NCI-H1105 (cell line): ENCODE measurements at places on chromosomes 1 and 21.
A peak's percentile ranks its signal among the peaks of the same experiment; 100 is the strongest.

DNA sequence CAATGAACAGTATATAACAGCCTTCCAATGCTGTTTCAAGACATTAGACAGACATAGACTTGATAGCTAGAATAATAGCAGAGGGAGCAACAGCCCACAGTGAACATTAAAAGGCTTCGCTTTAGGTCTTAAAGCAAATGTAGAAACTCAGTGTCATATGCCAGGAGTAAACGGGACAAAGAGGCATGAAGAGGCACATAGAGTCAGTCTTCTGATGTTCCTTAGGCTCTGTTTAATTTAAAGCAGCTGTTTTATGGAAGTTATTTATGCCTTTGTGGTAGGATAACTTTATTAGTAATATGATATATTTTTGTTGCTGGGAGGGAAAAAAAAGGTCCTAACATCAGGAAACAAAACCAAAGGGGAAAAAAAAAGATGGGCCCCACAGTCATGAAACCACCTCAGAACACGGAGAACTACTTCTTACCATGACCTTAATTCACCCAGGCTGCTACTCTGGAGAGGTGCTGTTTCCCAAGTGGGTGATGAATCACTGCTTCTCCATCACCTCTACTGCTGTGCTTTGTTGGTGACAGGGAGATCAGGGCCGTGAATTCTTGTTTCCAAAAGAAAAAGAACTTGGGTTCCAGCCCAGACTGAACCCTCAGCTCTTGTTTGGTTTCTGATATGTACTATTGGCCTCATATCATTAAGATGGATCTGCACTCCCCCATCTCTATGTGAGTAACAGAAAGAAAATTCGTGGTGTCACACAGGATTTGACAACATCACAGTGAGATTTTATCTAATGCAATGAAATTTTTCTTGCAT is 616.9 kb downstream of the KIF26B start:
- DNase-seq = no peak

- no peak for DNase-seq
These were observed 65.9 kb downstream of the PIK3CD start for GRCh38 chr1:9717193-9718005.

DNA sequence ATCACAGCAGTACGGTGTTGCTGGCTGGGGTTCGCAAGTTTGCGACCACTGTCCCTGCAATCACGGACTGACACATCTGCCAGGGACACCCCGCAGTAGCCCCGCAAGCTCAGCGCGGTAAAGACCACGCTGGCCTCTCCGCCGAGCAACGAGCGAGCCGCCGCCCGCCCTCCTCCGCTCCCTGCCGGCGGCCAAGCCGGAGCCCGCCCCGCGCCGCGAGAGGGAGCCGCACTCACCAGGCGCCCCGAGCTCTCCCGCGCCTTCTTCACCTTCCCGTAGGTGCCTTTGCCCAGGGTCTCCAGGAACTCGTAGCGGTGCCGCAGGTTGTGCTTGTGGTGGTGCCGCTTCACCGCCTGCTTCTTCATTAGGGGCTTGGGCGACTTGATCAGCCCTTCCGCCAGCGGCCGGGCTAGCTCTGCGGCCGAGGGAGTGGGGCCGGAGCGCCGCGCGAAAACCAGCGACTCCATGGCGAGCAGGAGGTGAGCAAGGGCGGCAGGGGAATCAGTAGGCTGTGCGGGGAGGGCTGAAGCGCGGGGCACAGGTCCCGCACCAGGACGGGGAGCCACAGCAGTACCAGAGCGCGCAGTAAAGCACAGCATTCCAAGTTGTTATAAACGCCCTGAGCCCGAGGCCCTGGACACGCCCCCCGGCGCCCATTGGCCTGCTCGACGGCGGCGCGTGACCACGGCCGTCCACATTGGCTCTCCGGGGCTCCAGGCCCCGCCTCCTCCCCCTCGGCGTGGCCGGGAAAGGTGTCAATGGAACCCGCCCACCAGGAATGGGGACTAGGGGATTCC is at the start of gene NUAK2:
NUAK2 (minus strand) TSS at position 584 of the 797 bp plus-strand sequence; CDS start at position 467, 117 bp downstream.
- DNase-seq = peak; percentile 96

DNA sequence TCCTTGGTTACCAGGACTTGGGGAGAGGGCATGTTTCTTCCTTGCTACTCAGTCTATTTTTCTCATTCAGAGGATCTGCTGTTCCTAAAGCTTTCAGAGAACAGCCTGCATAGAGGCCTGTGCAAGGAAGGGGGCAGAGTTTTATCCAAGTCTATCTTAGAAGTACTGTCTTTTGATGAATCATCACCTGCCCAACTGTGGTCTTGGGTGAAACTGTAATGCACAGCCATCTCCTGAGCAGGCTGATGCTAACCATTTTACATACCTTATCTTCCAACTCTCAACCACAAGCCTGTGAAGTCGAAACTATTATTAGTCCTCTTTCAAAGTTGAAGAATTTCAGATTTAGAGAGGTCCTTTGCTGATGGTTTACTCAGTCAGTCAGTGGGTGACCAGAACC is 368.0 kb downstream of the HHAT start:
- no peak for DNase-seq

GRCh38 chr1:64388336-64388735 is 81.6 kb upstream of the CACHD1 start:
- DNase-seq = no peak
